ENCODE measurements at places on chromosomes 1 and 21.

GRCh38 chr1:191438979-191439378 is 719.3 kb upstream of the RGS18 start:
- H3K4me3 ChIP-seq, result no peak overlapping the region
- H3K4me1 ChIP-seq, result no peaks in the 10 kb centered on the region
- no peaks in the 10 kb centered on the region for H3K27me3 ChIP-seq
- H3K27ac ChIP-seq, result no peak overlapping the region
- no peaks in the 10 kb centered on the region for H3K36me3 ChIP-seq

DNA sequence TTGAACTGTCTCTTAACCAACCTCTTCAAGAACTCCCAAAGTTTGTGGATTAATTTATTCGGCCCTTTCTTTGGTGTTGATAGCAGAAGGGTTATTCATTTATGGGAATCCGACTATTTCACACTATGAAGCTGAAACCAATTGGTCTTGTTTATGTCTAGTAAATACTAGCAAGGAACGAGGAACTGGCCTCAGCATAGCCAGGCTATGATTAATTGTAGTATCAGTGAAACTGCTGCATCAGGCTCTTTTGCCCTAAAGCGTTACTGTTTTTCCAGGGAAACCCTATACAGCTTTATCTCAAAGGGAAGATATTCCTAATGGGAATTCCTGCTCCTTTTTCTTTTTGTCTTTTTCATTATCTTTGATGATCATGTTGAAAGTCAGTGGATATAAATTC is 35.1 kb downstream of the CLEC20A start:
- no peak overlapping the region for H3K27ac ChIP-seq
- no peak for DNase-seq
- 0 out of 2 replicates have a peak, but pooled peaks cover 3% of the 10 kb centered on the region for H3K36me3 ChIP-seq

GRCh38 chr1:22646384-22646783 is 3.0 kb downstream of the C1QC start:
- no peak overlapping the region for H3K27ac ChIP-seq
- H3K27me3 ChIP-seq, result no peaks in the 10 kb centered on the region
- H3K4me3 ChIP-seq, result no peak overlapping the region
- H3K36me3 ChIP-seq, result no peaks in the 10 kb centered on the region
- no peaks in the 10 kb centered on the region for H3K4me1 ChIP-seq
- no peak for DNase-seq

- no peak overlapping the region for H3K27ac ChIP-seq
- H3K27me3 ChIP-seq, result no peaks in the 10 kb centered on the region
- no peak for DNase-seq
- H3K4me1 ChIP-seq, result no peaks in the 10 kb centered on the region
- H3K4me3 ChIP-seq, result no peak overlapping the region
- no peaks in the 10 kb centered on the region for H3K36me3 ChIP-seq
Measured at GRCh38 chr1:200314085-200314750, 95.6 kb downstream of the ZNF281 start.

GRCh38 chr1:110084227-110085078 is 14.0 kb upstream of the ALX3 start:
- H3K27ac ChIP-seq, result no peak overlapping the region
- H3K27me3 ChIP-seq, result peaks cover 55% of the 10 kb centered on the region
- H3K4me3 ChIP-seq, result peak overlapping the region; percentile 31

DNA sequence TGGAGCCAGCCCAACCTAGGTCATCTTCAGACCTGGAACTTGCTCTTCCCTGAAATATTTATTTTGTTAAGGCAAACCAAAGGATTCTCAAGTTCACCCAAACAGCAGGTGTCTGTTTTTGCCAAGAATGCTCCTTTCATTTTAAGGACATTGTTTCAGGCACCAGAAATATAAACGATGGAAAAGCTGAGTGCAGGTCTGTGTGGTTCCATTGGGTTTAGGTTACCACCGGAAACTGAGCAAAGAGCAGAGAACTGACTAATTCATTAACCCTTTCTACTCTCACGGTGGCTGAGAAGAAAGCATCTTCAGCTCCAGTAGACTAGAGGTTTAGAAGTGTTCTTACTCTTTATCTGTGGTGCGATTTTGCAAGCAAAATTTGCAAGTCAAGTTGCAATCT is 38.0 kb upstream of the ZC3H11B start:
- no peaks in the 10 kb centered on the region for H3K4me1 ChIP-seq
- no peak overlapping the region for H3K27ac ChIP-seq
- H3K27me3 ChIP-seq, result no peaks in the 10 kb centered on the region
- H3K4me3 ChIP-seq, result no peak overlapping the region

Measured in H1 (cell line).